Foreskin fibroblast (primary cell): ENCODE measurements at places on chromosomes 13 and 19.

DNA sequence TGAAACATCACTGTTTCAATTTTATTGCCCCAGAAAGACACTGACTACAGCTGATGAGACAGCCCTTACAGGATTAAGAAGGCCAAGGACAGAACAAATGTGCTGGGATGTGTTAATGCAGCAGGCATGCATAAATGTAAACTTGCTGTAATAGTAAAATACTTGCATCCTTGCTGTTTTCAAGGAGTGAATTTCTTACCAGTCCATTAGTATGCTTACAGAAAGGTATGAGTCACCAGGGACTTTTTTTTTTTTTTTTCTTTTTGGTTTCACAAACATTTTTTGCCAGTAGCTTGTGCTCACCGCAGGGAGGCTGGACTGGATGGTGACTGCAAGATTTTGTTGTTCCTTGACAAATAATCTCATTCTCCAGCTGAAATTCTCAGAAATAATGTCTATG lies 55.1 kb downstream of the GPR180 start:
- peak; percentile 94 for DNase-seq

GRCh38 chr19:4172861-4173473 lies 9.4 kb downstream of the SIRT6 start:
- DNase-seq = peak; percentile 17

GRCh38 chr13:110230661-110231347 lies 76.2 kb downstream of the COL4A1 start:
- DNase-seq = no peak

GRCh38 chr19:48617146-48617937 lies 1.6 kb downstream of the RPL18 start:
- DNase-seq = no peak

- DNase-seq = peak; percentile 20
These were observed 89.9 kb upstream of the MAB21L1 start for GRCh38 chr13:35566340-35566739.

- DNase-seq = no peak
These were observed 89.5 kb upstream of the RFC3 start for GRCh38 chr13:33728271-33729037.
